ENCODE measurements at places on chromosomes 13 and 19.

- peak; percentile 20 for DNase-seq
Measured at GRCh38 chr19:56403261-56403660, 871 bp upstream of the ZNF583 start.

DNA sequence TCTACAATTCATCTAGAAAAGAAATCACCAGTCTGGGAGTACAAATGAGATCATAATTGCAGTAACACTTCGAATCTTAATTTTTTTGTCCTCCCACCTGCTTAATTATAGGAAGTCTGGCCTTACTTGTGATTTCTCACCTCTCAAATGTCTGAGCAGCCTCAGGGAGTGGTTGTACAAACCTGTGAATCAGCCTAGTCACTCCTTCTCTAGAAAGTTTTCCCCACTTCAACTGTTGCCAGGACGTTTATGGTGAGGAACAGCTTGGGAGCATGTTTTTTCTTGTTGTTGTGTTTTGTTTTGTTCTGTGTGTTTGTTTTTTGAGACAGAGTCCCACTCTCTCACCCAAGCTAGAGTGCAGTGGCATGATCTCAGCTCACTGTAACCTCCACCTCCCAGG lies 50.3 kb upstream of the CLDN10 start:
- DNase-seq = no peak

DNA sequence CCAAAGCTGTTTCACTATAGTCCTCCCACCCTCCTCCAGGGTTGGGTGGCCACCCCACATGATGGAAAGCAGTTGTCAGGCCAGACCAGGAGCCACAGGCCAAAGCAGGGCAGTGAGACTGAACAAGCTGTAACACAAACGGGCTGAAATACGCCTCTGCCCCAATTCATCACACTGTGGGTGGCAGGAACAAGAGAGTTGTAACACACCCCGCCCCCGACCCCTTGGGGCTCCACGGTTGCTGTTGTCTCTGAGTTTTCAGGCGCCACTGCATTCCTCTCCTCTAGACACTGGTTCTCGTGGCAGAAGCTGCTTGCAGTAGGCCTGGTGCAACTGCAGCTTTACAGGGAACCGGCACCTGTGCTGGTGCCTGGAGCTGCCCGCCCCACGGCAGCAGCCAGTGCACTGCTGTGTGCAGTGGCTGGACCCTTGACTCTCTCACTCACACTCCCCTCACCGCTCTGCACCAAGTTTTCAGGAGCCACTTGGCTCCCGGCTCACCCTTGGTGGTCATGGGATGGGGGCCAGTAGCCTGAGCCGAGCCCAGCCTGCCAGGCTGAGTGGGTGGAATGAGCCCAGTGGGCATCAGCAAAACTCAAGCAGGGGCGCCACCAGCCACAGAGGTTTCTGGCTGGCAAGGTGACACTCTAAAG lies 1314.5 kb upstream of the MIR17HG start:
- DNase-seq = no peak

GRCh38 chr13:37918751-37919150 lies 49.2 kb upstream of the TRPC4 start:
- no peak for DNase-seq

DNA sequence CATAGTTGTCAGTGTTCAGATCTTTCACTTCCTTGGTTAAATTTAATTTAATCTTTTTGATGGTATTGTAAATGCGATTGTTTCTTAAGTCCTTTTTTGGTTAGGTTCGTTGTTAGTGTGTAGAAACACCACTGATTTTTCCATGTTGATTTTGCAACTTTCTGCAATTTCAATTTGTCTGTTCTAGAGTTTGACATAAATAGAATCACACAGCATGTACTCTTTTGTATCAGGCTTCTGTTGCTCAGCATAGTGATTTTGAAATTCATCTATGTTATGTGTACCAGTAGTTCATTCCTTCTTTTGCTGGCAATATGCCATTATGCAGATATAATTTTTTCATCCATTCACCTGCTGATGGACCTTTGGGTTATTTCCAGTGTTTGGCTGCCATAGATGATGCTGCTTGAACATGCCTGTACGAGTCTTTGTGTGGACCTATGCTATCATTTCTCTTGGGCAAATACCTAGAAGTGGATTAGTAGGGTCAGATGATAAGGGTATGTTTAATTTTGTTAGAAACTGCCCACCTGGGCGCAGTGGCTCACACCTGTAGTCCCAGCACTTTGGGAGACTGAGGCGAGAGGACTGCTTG lies 33.1 kb downstream of the BICRA start:
- no peak for DNase-seq

GRCh38 chr19:55275851-55276719 lies 3.8 kb downstream of the HSPBP1 start:
- DNase-seq = no peak

GRCh38 chr19:33311326-33311682 lies 9.0 kb upstream of the CEBPA start:
- no peak for DNase-seq

GRCh38 chr13:19607523-19608078 lies 25.9 kb upstream of the MPHOSPH8 start:
- DNase-seq = peak; percentile 24

GRCh38 chr13:35549481-35549880 lies 73.0 kb upstream of the MAB21L1 start:
- peak; percentile 79 for DNase-seq

- DNase-seq = no peak
Measured at GRCh38 chr19:492091-492531, 4.2 kb upstream of the MADCAM1 start.

- peak; percentile 19 for DNase-seq
Measured at GRCh38 chr13:26132756-26133155, 80.9 kb upstream of the SHISA2 start.

DNA sequence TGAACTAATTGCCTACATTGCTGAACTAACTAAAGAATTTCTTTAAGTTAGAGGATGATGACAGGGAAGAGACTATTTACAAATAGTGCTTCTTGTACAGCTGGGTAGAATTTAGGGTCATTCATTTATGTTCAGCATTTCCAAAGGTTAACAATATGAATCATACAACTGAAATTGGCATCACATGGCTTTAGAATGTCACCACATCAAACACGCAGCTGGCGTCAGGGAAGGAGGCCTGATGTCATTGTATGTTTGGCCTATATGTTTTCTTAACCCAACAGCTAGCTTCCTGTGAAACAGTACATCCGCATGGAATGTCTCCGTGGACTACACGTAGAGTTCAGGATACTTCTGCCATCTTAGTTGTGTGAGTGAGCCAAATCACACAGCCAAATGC lies 99.0 kb upstream of the TNFSF11 start:
- DNase-seq = no peak

- peak; percentile 89 for DNase-seq
Measured at GRCh38 chr19:10936661-10937084, 8.1 kb downstream of the TIMM29 start.

GRCh38 chr19:36915992-36916830 lies at the start of the genes ZNF568 and ZNF829:
TSS of gene ZNF568 (plus strand) at chr19:36916332. CDS start at chr19:36922771, 6,439 bp downstream.
TSS of gene ZNF829 (minus strand) at chr19:36916291. CDS start at chr19:36915167, 1,124 bp downstream.
- peak; percentile 91 for DNase-seq

- DNase-seq = peak; percentile 96
Measured at GRCh38 chr13:67230404-67231288, 510 bp upstream of the PCDH9 start.

- no peak for DNase-seq
Measured at GRCh38 chr13:50615234-50615633, 228.3 kb downstream of the DLEU7 start.

DNA sequence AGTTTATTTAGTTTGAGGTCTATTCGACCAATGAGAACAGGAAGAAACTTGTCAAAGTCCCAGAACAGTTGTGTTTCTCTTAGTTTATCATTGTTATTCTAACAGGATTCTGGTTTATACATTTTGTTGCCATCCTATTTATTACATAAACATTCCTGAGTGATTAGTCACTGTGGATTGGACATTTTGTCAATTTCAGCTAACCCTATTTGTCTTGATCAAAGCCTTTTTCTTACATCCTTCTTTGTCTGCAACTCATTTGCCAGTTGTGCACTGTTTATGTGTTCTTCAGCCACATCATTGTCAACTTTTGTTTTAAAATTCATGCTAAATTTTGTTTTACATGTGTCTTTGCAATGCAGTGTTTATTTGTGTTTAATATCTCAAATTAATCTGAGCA lies 886.0 kb upstream of the SLC10A2 start:
- peak; percentile 27 for DNase-seq

DNA sequence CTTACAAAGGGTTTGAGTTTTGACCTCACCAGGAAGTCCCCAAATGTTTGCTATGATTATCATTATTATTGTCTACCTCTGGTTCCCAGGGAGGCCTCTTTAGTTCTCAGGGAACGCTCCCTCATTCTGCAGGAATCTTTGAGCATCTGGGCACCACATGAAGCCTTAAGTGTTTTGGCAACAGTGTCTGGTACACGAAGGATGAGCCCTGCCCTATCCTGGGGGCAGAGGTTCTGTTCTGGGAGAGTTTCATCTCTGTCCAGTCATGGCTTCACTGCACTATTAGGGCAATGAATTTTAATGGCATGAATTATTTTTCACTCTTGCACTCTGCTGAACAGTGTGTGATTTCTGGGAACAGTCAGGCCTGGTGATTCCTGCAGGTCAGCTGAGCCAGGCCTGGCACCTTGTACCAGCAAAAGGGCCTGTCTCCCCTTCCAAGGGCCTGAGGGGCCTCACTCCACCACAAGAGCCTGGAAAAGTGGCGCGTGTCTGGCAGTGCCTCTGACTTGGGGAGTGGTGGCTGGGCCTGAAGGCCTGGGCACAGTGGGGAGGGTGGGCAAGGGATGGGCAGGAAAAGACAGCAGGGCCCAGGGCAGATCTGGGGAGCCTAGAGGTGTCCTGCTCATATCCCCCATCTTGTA lies 4.6 kb downstream of the FAM187B start:
- DNase-seq = no peak
